ENCODE measurements at places on chromosomes 12 and 14.

DNA sequence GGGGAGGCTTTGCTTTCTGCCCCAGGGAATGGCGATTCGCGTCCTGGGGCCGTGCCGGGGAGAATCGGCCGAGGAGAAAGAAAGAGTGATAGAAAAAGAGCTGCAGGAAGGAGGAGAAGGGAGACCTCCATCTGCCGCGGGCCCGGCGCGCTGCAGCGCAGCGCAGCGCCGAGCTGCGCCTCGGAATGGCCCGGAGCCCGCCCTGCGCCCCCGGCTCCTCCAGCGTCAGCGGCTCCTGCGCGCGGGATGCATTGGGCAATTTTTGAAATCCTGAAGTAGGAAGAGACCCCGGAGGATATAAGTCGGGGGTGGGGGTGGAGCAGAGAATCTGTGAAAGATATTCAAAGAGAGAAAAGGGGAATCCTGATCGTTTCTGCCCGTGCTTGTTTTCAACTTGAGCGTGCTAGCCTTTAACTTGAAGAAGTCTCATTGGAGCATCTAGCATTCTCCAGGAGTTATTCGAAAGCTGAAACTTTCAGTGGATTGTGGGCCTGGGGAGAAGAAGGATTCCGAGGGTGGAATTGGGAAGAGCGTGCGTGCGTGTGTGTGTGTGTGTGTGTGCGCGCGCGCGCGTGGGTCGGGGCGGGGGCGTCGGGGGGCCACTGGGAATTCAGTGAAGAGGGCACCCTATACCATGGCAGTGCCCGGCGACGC is 441 bp downstream of the PDE3A start:
- DNase-seq = peak; percentile 74

- DNase-seq = peak; percentile 61
Observed at GRCh38 chr12:49568442-49569162, 660 bp upstream of the MCRS1 start.

DNA sequence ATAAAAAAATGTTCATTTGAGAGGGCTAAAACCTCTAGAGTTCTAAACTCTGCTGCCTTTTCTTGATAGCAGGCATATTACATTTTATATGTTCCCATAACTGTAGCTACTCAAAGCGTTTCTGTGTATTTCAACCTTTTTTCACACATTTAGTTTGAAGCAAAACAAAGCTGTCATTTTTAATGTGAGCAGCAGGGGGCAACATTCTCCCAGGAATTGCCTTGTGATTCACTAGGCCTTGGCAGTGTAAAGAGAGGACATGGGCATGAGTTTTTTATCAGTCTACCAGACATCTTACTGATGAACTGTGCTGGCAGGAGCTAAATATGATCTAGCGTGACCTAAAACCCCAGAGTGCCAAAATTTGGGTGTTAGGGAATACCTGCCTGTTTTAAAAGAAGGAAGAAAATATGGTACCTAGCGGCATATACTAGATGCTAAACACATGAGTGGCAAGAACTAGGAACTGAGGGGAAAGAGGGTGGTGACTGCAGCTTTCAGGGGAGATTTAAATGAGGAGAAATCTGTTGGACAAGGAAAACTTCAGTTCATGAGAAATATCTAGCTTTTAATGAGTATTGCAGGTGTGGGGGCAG is 65.3 kb downstream of the IFT43 start:
- peak; percentile 74 for DNase-seq

DNA sequence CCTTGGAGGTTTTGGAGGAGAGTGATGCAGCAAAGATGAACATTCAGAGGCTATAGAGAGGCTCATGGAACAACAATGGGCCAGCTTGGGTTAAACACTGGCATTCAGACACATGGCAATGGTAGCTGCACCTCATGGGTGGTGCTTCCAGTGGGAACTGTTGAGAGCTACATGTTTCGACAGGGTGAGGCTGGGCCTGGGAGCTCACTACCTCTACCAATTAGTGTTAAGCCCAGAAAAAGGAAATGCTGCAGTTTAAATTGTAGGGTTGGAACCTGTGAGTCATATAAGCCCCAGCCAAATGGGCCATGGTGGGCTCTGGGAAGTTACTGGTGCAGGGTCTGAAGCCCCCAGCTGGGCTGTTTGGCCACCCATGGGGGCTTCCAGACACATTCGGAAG is 279.7 kb downstream of the ZFP36L1 start:
- DNase-seq = no peak

DNA sequence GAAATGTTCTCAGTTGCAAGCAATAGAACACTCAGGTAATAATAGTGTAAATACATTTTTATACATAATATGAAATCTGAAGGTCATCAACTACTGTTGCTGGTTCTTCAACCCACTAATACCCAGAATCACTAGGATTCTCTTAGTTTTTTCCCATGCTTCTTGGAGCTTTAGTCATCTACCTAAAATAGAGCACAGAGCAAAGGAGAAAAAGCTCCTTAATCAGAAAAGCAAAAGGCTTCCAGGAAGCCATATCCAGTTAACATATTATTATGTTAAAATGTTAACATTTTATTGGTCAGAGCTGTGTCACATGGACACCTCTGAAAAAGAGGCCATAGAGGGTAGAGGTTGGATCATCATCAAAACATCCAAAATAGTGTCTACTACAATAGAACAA is 57.0 kb downstream of the CCER1 start:
- no peak for DNase-seq

GRCh38 chr14:68661226-68662225 is 131.3 kb downstream of the ZFP36L1 start:
- DNase-seq = peak; percentile 19

DNA sequence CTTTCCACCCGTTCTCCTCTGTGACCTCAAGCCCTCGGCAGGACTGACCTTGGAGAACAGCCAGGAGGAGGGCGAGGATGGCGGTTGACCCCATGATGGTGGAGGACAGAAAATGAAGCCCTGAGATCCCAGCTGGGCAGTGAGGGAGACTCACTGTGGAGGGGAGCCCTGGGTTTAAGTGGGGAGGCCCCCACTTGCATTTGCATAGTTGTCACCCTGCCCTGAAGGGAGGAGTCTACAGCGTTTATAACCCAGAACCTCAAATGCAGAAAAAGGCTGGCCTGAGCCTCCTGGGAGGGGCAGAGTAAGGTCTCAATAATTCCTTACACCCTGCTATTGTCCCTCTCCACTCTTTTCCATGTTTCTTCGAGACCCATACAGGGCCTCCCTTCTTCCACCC is 1052.7 kb downstream of the TMEM121 start:
- DNase-seq = no peak

DNA sequence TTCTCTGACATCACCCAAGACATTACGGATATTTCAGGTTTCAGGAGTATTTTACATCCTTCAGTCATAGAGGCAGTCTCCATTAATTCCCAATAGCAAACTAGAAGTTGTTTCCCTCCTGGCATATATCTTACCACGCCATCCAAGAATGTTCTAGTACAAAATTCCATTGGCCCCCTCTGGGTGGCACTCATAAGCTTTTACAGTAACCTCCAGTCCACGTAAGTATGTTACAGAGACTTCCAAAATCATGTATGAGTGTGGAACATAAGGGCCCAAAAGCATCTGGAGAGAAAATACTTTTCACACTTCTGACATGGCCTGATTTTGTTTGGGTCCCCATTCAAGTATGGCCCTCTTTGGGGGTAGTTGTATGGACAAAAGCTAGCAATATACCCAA is 58.1 kb upstream of the DHRS4 start:
- peak; percentile 19 for DNase-seq

- DNase-seq = no peak
Observed at GRCh38 chr14:104966981-104967385, 11.2 kb downstream of the AHNAK2 start.

DNA sequence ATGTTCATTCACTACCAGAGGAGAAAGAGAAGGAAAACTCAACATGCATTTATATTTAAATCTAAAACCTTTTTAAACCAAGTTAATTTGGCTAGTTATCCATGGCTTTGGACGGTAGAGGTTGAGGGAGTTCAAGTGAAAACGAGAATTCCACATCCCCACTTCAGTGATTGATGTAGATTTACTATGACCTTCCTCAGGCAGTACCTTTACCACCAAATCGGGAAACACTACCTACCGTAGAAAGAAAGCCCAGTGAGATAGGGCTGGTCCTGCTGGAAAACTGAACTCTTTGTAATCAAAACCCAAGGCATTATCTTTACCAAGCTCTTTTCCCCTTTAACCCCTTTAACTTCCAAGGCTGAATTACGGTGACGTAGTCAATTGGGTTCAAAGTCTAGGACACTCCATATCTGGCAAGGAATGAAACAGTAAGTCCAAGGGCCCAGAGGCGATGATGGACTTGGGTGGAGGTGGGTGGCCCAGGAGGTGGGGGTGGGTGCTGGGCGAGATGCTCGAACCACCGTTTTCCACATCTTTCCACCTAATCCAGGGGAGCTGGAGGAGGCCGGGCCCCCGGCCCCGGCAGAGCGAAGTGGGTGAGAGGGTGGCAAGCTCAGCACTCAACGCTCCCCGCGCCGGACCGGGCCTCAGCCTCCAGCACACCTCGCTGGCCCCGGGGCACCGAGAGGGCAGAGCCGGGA is 618 bp downstream of the SEC23A start:
- peak; percentile 37 for DNase-seq

DNA sequence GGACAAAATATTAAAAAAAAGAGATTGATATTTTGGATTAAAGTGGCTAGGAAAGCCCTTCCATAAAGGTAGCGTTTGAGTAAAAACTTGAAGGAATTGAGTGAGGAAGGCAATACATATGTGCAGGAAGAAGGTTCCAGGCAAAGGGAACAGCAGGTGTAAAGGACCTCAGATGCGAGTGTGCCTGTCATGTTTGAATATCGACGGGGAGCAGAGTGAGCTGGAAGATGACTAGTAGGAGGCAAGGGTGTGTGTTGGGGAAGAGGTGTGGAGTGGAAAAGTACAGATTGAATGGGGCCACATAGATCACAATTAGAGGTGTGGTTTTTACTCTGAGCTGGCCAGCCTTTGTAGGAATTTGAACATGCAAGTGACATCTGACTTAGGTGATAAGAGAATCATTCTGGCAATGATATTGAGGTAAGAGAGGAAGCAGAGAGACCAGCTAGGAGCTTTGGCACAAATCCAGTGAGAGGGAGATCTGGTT is 15.0 kb upstream of the FBXO33 start:
- peak; percentile 77 for DNase-seq

- no peak for DNase-seq
Observed at GRCh38 chr14:60563113-60563512, 54.2 kb downstream of the SIX6 start.

GRCh38 chr14:95623195-95623594 is 63.0 kb upstream of the TCL1B start:
- DNase-seq = no peak

DNA sequence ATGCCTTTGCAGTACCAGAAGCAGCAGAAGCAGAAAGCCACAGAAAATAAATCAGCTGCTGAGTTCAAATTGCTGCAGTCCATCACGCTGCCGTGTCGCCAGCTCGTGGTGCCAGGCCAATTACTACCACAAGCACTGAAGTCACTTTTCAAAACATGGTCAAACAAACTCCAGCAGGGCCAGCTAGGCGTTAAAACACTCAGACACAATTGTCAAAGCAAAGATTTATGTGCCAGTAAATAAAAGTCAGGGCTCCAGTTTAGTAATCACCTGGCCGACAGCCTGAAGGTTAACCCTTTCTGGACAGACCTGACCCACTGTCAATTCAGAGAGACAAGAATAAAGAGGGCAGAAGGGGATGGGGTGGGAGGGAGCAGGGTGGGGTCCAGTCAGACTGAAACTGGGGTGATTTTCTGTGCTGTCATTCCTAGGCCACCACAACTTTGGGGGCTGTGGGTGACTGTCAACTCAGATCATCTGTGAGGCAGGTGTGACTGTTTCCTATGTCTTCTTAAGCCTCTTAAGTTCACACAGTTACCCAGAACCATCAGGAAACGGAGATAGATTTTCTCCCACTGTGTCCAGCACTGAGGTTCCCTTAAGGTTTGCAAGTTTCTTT is 109.8 kb upstream of the FUT8 start:
- DNase-seq = no peak

- no peak for DNase-seq
Observed at GRCh38 chr12:110010853-110011723, 11.9 kb downstream of the ANKRD13A start.

GRCh38 chr14:83300476-83301064 is 1766.9 kb upstream of the SEL1L start:
- DNase-seq = peak; percentile 65

- peak; percentile 74 for DNase-seq
Observed at GRCh38 chr12:12403264-12404248, 46.7 kb downstream of the BORCS5 start.

- DNase-seq = peak; percentile 84
Observed at GRCh38 chr14:105030836-105031396, 10.0 kb upstream of the CDCA4 start.

- DNase-seq = no peak
Observed at GRCh38 chr14:28731358-28731757, 35.2 kb upstream of the FOXG1 start.

DNA sequence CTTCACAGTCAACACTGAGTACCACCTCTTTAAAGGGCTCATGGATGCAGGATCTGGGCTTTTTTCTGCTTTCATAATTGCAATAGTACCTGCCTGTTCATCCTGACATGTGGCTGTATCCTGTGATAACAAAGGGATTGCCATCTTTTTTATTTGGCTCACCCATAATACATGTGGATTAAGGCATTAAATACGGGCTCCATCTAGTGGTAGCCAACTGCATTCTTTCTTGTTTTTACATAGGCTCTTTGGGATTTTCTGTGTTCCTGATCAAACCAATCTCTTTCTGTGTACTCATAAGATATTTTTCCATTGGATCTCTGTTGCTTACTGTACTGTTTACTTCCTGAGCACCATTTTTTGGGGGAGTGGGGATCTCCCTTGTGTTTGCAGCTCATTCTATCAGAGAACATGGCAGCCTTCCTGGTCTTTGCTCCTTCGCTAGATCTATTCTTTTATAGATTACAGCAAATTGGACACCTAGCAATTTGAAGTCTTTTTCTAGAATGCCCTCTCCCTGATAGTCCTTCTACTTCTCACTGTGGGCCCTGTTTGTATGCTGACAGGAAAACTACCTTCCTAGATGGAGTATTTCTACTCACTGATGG is 723.4 kb upstream of the MDGA2 start:
- peak; percentile 66 for DNase-seq

DNA sequence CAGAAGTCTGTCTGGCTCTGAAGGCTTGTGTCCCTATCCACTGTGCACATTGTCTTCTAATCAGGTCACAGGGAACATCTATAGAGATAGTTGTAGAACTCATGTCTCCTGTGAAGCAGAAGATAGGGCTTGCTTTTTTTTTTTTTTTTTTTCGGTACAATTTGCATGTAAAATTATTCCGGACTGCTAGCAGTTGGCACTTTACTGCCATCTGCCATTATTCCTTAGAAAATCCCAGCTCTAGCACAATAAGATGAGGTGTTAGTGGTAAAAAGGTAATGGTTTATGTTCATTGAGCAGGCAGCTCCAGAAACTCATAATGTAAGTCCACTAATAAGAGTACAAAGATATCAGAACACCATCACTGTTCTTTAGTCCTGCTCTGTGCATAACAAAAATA is 8.7 kb downstream of the MYRFL start:
- DNase-seq = no peak

- DNase-seq = no peak
Observed at GRCh38 chr12:102016472-102016871, 45.3 kb downstream of the WASHC3 start.

- DNase-seq = no peak
Observed at GRCh38 chr12:52617403-52617785, 965 bp downstream of the KRT73 start.

Data from OCI-M1 (cell line).